ENCODE measurements at places on chromosomes 4 and X.
A peak's percentile ranks its signal among the peaks of the same experiment; 100 is the strongest.

GRCh38 chr4:13081830-13082229 lies 402.3 kb downstream of the RAB28 start:
- no peak for DNase-seq

GRCh38 chr4:159042097-159042605 lies 60.7 kb upstream of the RAPGEF2 start:
- DNase-seq: no peak

GRCh38 chr4:128796934-128797333 lies 12.6 kb upstream of the JADE1 start:
- DNase-seq: no peak

- DNase-seq: no peak
Observed at GRCh38 chrX:47849778-47850177, 13.1 kb downstream of the ZNF81 start.

- DNase-seq: no peak
Observed at GRCh38 chrX:40953369-40953768, 131.9 kb upstream of the USP9X start.

DNA sequence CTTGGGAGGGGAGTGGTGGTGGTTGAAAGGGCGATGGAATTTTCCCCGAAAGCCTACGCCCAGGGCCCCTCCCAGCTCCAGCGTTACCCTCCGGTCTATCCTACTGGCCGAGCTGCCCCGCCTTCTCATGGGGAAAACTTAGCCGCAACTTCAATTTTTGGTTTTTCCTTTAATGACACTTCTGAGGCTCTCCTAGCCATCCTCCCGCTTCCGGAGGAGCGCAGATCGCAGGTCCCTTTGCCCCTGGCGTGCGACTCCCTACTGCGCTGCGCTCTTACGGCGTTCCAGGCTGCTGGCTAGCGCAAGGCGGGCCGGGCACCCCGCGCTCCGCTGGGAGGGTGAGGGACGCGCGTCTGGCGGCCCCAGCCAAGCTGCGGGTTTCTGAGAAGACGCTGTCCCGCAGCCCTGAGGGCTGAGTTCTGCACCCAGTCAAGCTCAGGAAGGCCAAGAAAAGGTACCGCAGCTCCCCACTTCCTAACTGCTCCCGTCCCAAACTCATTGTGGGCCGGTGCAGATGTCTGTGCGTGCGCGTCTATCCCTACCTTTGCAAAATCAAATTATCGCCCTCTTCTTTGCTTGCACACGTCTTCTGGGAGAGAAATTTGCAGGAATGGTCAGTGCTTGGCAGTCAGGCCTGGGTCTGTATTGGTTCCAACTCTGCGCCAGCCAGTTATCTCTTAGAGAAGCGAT lies 533 bp downstream of the IL15 start:
- DNase-seq: peak; percentile 28

GRCh38 chrX:42992199-42992943 lies 214.4 kb upstream of the PPP1R2C start:
- no peak for DNase-seq
